Thymus (tissue), 14 donors: ENCODE measurements at places on chromosomes 2 and 18. TPM values are rescaled to one million over a fixed set of nuclear protein-coding genes. Genes with fewer than 3 reads are reported as not detected.
A peak's percentile ranks its signal among the peaks of the same experiment; 100 is the strongest.

DNA sequence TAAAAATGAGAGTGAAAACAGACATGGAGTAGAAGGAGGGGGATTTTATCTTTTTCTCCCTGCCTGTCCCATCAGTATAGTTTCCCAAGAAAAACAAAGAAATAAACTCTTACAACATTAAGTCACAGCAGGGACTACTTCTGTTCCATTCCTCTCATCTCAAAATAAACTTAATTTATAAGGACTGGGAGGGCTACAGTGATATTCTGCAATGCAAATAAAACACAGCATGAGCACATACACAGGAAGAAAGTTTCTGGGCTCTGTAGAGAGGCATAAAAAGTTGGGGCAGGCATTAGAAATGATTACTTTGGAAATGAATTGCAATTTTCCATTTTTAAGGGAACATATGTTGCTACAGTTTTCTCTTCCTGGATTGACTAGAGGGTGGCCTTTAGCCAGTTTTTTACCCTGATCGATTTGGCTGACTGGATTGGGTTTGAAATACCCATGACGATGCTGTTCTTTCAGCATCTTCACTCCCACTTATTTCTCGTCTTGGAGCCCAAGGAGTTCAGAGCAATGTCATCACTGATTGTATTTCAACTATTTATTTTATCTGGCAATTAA, 157.1 kb downstream of the ACTR3 start:
- no peaks in the 10 kb centered on the region for H3K27me3 ChIP-seq
- no peak overlapping the region for H3K4me3 ChIP-seq
- no peak for DNase-seq
- H3K4me1 ChIP-seq: no peaks in the 10 kb centered on the region
- no peaks in the 10 kb centered on the region for H3K36me3 ChIP-seq
- H3K27ac ChIP-seq: no peak overlapping the region

GPAT2 gene
- 3.4 TPM for polyA plus RNA-seq

DNA sequence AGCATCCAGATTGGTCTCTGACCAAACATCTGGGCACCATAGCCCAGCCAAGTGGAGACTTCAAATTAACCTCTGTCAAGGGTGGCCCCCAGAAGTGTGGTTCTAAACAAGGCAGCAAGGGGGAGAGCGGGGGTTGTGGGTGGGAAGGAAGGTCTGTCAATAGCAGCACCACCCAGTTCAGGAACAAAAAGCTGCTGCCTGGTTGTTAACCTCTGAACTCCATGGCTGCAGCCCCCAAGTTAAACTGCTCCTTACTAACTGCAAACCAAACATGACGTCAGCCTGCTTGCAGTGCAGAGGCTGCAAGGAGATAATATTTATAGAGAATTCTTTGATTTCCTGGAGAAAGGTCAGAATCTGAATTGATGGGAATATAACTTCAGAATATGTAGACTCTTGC, 76.5 kb downstream of the ARL4C start:
- H3K36me3 ChIP-seq: no peaks in the 10 kb centered on the region
- H3K27me3 ChIP-seq: no peaks in the 10 kb centered on the region
- H3K4me1 ChIP-seq: peaks cover 35% of the 10 kb centered on the region
- H3K4me3 ChIP-seq: no peak overlapping the region
- DNase-seq: peak; percentile 61

- no peak overlapping the region for H3K27ac ChIP-seq
- H3K27me3 ChIP-seq: no peaks in the 10 kb centered on the region
- H3K4me3 ChIP-seq: no peak overlapping the region
- H3K4me1 ChIP-seq: peaks cover 9% of the 10 kb centered on the region
These were observed 33.1 kb downstream of the PRKRA start for GRCh38 chr2:178417916-178418315.

DNA sequence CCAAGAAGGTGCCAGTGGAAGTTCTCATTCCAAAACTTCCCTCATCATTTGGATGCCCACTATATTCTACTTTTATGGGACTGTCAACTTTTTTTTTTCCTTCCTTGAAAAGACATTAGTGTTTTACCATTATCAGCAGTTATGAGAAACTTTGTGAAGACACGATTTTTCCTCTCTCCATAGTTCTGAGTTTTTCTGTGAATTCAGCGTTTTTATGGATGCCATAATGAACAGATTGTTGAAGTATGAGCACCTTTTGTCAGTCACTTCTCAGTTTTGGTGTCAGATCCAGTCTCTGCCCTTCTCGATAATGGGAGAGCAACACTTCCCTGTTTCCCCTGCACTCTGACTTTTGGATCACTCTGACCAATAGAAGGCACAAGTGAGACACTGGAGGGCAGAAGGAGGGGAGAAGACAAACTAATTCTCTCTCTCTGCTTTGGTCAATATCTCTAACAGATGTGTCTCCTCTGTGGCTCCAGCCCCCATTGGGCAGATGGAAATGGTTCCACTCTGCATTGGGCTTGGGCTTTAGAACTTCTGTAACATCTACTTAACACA, 53.5 kb upstream of the FN1 start:
- H3K4me1 ChIP-seq: no peaks in the 10 kb centered on the region
- H3K27me3 ChIP-seq: no peaks in the 10 kb centered on the region
- H3K27ac ChIP-seq: no peak overlapping the region
- H3K4me3 ChIP-seq: no peak overlapping the region
- no peaks in the 10 kb centered on the region for H3K36me3 ChIP-seq

- no peak overlapping the region for H3K27ac ChIP-seq
- H3K27me3 ChIP-seq: no peaks in the 10 kb centered on the region
- no peak for DNase-seq
- H3K36me3 ChIP-seq: peaks cover 44% of the 10 kb centered on the region
- H3K4me1 ChIP-seq: no peaks in the 10 kb centered on the region
These were observed 96.1 kb downstream of the UGGT1 start for GRCh38 chr2:128187032-128187654.

- peaks cover 18% of the 10 kb centered on the region for H3K36me3 ChIP-seq
- no peak overlapping the region for H3K4me3 ChIP-seq
- DNase-seq: peak; percentile 18
These were observed 79.0 kb downstream of the TLK1 start for GRCh38 chr2:171081649-171082111.

- H3K4me3 ChIP-seq: peak overlapping the region; percentile 28
- no peaks in the 10 kb centered on the region for H3K36me3 ChIP-seq
- peaks cover 13% of the 10 kb centered on the region for H3K4me1 ChIP-seq
These were observed 7.8 kb upstream of the TRABD2A start for GRCh38 chr2:84888401-84889276.

GRCh38 chr18:7367336-7367735, 136.4 kb downstream of the LRRC30 start:
- H3K4me1 ChIP-seq: no peaks in the 10 kb centered on the region
- no peak for DNase-seq
- H3K36me3 ChIP-seq: no peaks in the 10 kb centered on the region
- H3K27me3 ChIP-seq: no peaks in the 10 kb centered on the region
- no peak overlapping the region for H3K27ac ChIP-seq

DNA sequence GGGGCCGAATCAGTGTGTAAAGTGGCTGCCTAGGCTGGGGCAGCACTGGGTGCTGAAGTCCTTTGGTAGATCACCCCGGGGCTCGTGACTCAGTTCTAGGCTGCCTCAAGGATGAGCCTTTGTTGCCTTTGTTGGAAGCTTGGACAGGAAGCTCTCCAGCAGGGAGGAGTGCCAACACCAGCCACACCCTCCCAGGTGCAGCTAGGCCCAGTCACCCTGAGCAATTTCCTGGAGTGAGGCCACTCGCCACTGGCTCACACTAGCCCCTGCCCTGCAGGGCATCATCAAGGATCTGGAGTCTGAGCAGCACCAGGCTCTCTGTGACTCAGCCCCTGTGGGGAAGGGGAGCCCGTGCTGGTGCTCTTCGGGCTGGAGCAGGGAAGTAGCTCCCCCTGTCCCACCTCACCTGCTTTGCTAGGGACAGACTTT, 6.7 kb upstream of the SDC1 start:
- no peak overlapping the region for H3K4me3 ChIP-seq
- H3K4me1 ChIP-seq: no peaks in the 10 kb centered on the region
- peaks cover 3% of the 10 kb centered on the region for H3K27me3 ChIP-seq
- no peak overlapping the region for H3K27ac ChIP-seq

GRCh38 chr2:223996391-223996790, 39.1 kb downstream of the MRPL44 start:
- H3K4me1 ChIP-seq: no peaks in the 10 kb centered on the region
- H3K36me3 ChIP-seq: no peaks in the 10 kb centered on the region
- DNase-seq: no peak
- no peak overlapping the region for H3K4me3 ChIP-seq
- H3K27me3 ChIP-seq: no peaks in the 10 kb centered on the region
- no peak overlapping the region for H3K27ac ChIP-seq

DNA sequence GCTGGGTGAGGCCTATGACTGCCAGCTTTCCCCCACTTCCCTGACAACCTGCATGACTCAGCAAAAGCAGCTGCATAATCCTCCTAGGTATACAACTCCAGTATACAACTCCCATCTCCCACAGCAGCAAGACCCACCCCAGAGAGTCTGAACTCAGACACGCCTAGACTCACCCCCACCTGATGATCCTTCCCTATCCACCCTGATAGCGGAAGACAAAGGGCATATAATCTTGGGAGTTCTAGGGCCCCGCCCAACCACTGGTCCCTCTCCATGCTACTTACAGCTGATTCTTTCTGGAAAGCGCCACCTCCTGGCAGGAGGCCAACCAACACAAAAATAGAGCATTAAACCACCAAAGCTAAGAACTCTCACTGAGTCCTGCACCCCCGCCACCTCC, 296.5 kb downstream of the DCC start:
- DNase-seq: no peak
- no peaks in the 10 kb centered on the region for H3K4me1 ChIP-seq
- no peaks in the 10 kb centered on the region for H3K27me3 ChIP-seq
- no peak overlapping the region for H3K4me3 ChIP-seq
- H3K27ac ChIP-seq: no peak overlapping the region

UGT1A4 gene
- 0.34 TPM for polyA plus RNA-seq

GRCh38 chr2:43636621-43637020, 439 bp upstream of the PLEKHH2 start:
- no peaks in the 10 kb centered on the region for H3K36me3 ChIP-seq
- DNase-seq: peak; percentile 18

SLC16A14 gene
- polyA plus RNA-seq: 4.4 TPM

DNA sequence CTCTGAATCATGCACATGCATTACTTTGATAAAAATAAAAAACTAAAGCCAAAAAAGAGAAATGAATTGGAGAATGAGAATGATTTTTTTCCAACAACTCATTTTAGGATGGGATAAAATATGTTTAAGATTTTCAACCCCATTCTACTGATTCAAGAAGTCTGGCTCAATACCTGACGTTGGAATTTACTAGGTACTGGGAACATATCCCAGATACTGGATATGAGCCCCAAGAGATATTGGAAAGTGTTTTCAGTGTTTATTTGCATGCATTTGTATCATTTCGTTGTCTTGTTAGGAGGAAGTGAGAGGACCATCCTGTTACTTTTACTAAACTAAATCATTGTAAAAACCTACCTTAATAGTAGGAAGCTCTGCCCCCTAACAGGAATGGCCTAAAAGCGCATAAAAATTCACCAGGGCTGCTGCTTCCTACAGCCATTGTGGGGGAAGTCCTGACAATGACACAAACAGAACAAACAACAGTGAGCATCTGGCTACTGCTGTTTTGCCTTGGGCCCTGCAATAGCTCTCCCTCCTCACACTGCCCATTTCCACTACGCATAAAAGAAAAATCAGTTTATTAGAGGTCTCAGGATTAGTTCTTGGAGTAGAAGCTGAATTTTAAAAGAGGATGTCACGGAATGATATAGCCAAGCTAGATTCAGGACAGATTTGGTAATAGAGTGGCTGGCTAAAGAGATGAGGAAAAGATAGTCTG, 35.2 kb downstream of the ANKAR start:
- no peak overlapping the region for H3K4me3 ChIP-seq
- H3K27me3 ChIP-seq: no peaks in the 10 kb centered on the region
- no peak overlapping the region for H3K27ac ChIP-seq
- no peak for DNase-seq
- H3K36me3 ChIP-seq: no peaks in the 10 kb centered on the region

DNA sequence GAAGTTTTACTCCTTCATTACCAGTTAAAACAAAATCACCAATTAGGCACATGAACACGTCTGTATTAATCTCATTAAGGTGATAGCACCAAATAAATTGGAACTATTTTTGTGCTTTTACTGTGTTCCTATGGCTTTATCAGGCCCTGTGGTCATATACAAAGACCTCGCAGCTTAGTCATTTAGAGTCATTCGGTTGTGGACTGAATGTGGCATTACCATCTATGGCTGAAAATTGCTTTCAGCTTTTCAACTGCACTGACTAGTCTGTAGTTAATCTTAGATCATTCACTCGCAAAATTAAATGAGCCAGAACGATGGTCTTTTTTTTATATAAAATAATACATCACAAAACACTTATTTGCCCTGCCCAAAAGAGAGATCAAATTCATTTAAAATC, 601.7 kb downstream of the NR4A2 start:
- no peaks in the 10 kb centered on the region for H3K4me1 ChIP-seq
- DNase-seq: no peak
- no peak overlapping the region for H3K4me3 ChIP-seq
- H3K27me3 ChIP-seq: no peaks in the 10 kb centered on the region

TTC27 gene
- 10.9 TPM for polyA plus RNA-seq

DNA sequence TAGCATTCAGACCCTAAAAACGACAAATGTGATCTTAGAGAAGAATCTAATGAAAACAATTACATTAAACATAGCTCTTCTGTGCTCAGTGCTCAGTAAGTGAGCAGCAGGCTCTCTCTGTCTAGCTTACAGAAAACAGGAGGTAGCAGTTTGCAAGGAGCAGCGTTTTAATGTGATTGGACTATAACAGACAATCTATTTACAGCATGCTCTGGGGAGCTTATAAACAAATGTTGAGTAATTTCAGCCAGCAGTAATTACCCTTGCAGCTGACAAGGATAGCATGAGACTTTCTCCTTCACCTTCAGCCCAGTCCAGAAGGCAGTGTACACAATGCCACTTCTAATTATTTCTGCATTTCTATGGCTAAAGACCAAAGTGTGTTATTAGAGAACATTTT, 270.4 kb downstream of the FIGN start:
- no peak for DNase-seq
- H3K27me3 ChIP-seq: no peaks in the 10 kb centered on the region
- H3K27ac ChIP-seq: no peak overlapping the region
- no peak overlapping the region for H3K4me3 ChIP-seq

- H3K27me3 ChIP-seq: no peaks in the 10 kb centered on the region
- H3K36me3 ChIP-seq: no peaks in the 10 kb centered on the region
- H3K4me3 ChIP-seq: no peak overlapping the region
- no peak for DNase-seq
- H3K27ac ChIP-seq: no peak overlapping the region
- H3K4me1 ChIP-seq: peaks cover 9% of the 10 kb centered on the region
These were observed 421.6 kb upstream of the ID2 start for GRCh38 chr2:8260213-8260612.

DNA sequence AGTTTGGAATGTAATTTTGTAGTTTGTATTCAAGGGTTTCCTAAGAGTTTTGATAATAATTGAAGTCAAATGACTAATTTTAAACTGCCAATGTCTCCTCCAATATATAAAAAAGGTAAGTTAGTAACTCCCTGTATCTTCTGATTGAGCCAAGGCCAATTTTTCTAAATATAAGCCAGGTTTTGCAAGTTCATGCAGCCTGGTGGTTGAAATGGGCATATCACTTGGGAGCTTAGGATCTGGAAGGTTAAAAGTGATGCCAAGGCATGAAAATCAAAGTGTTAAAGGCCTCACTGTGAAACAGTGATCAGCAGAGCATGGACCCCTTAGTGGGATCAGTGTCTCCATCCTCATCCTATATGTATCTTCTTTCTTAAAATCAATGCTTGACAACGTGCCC, 60.5 kb downstream of the MERTK start:
- H3K4me3 ChIP-seq: no peak overlapping the region
- no peaks in the 10 kb centered on the region for H3K27me3 ChIP-seq
- DNase-seq: no peak
- H3K36me3 ChIP-seq: peaks cover 2% of the 10 kb centered on the region
- H3K4me1 ChIP-seq: no peaks in the 10 kb centered on the region
